Lower leg skin (tissue), 4 donors: ENCODE measurements at places on chromosomes 1 and 21. TPM values are rescaled to one million over a fixed set of nuclear protein-coding genes. Genes with fewer than 3 reads are reported as not detected.

The TCHH gene
- total RNA-seq, result 0.99 TPM

The LCK gene
- 1.9 TPM for total RNA-seq

The DNAH14 gene
- total RNA-seq, result 3.0 TPM

The CD101 gene
- 1.8 TPM for total RNA-seq

The GPR161 gene
- total RNA-seq, result 1.1 TPM

The B4GALT3 gene
- total RNA-seq, result 44.9 TPM

The KRTAP19-3 gene
- not detected for total RNA-seq

The OPTC gene
- total RNA-seq, result not detected

The SPATA1 gene
- total RNA-seq, result not detected

The PTGFR gene
- 6.6 TPM for total RNA-seq

The TLCD4 gene
- 2.9 TPM for total RNA-seq

The ZC3H11A gene
- 97.8 TPM for total RNA-seq
